Cardiac atrium fibroblast (primary cell): ENCODE measurements at places on chromosomes 11 and 22. TPM values are rescaled to one million over a fixed set of nuclear protein-coding genes. Genes with fewer than 3 reads are reported as not detected.

NOX4 gene
- total RNA-seq, result 0.97 TPM in 1 of 2 replicates, not detected in the other

C11orf91 gene
- total RNA-seq, result not detected in 2 replicates

OPCML gene
- under 0.01 TPM in 1 of 2 replicates, not detected in the other for total RNA-seq

KRTAP5-1 gene
- total RNA-seq, result not detected in 2 replicates

KRTAP5-10 gene
- total RNA-seq, result not detected in 2 replicates

C11orf65 gene
- total RNA-seq, result 0.32 TPM in 1 of 2 replicates, not detected in the other

RPS6KA4 gene
- total RNA-seq, result 42.6 and 61.0 TPM in 2 replicates
